Mucosa of descending colon (tissue), 3 donors: ENCODE measurements at places on chromosomes 3 and 15.

DNA sequence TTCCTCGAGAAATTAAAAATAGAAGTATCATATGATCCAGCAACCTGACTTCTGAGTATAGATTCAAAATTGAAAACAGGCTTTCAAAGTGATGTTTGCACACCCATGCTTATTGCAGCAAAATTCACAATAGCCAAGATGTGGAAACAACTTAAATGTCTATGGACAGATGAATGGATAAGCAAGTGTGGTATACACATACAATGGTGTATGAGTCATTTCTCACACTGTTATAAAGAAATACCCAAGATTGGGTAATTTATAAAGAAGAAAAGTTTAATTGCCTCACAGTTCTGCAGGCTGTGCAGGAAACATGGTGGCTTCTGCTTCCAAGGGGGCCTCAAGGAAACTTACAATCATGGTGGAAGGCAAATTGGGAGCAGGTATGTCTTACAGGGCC lies 100.8 kb downstream of the KLF13 start:
- no peak for DNase-seq

- DNase-seq, result no peak
Measured at GRCh38 chr3:186955898-186956696, 25.8 kb downstream of the ST6GAL1 start.

DNA sequence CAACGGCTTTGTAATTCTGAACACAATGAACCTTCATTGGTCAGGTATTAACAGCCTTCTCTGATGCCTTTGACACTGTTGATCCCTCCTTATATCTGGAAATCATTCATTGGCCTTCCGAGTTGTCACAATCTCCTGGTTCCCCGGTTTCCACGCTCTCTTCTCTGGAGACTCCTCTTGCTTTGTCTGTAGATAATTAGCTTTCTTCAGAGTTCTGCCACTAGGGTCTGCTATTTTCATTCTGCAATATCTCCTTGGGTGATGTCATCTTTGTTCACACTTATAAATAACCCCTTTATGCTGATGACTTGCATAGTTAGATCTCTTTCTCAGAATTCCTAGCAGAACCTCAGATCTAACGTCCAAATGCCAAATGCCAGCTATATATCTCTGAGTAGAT lies 583.8 kb upstream of the ZNF717 start:
- DNase-seq, result no peak

GRCh38 chr3:55309336-55309735 lies 177.8 kb downstream of the WNT5A start:
- DNase-seq, result no peak

- DNase-seq, result no peak
Measured at GRCh38 chr3:185813691-185814215, 11.1 kb downstream of the IGF2BP2 start.

DNA sequence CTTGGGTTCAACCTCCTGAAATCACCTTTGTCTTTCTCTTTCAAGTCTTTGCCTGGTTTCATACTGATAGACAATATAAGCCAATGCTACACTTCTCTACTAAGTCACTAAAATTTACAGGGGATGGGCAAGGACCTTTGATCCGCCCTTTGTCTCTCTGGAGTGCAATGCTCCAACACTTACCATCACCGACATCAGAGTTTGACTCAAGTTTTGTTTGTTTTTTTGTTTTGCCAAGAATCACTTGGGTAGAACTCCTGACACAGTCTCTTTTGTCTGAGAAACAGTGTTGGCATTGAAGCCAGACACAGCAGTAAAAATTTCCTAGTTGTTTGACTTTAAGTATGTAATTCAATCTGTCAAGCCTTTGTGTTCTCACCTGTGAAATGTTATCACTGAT lies 29.3 kb downstream of the NFKBIZ start:
- no peak for DNase-seq

GRCh38 chr15:63600616-63601025 lies 3.4 kb downstream of the FBXL22 start:
- peak; percentile 88 for DNase-seq

GRCh38 chr15:78752492-78753358 lies 58.5 kb downstream of the ADAMTS7 start:
- no peak for DNase-seq

DNA sequence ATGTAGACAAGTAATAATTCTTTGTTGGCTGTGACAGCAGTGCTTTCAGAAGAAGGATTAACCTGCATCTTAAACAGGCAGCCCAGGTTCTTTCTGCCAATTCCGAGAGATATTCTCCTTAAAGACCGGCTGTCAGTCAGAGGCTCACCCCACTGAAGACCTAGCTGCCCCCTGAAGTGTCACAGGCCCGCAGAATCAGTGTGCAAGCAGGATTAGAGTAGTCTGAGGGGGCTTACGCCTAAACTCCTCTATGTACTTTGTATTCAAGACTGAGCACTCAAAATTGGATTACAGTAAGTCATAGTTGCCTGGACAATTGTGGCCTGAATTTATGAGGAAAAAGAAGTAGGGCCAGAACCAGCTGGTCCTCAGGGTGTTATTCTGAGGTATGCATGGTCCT lies 342.9 kb downstream of the CLSTN2 start:
- no peak for DNase-seq

DNA sequence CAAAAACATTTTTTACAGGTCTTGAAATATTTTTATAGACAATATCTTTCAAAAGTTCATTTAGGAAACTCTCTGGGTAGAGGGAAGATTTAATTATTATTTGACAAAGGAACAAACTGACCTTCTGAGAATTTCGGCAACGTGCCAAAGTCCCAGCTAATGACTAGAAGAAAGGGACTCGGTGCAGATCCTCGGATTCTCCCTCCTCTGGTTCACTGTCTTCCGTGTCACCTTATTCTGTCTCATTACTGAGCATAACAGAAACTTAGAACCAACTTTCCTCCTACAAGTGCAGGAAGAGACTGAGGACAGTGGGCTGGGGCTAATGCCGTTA lies 339.1 kb downstream of the MECOM start:
- no peak for DNase-seq

GRCh38 chr15:68241088-68241935 lies 11.8 kb upstream of the CLN6 start:
- no peak for DNase-seq

DNA sequence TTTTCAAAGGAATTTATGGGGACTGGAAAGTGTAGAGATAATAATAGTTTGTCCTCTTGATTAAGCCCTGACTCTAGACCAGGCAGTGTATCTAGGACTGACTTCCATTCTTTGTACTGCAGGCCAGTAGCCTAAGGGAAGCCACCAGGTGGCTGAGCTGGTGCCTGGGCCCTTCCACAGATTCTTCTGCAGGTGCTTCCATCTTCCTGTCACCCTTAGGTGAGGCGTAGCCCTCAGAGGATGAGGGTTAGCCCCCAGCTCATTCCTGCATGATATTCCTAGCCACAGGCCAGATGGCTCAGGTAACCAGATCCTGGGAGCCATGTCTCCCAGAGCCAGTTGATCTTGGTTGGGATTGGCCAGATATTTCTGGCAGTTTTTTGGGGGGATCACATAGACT lies 169.0 kb upstream of the IL12A start:
- DNase-seq, result no peak

GRCh38 chr3:143605233-143605950 lies 242.9 kb downstream of the SLC9A9 start:
- DNase-seq, result no peak

DNA sequence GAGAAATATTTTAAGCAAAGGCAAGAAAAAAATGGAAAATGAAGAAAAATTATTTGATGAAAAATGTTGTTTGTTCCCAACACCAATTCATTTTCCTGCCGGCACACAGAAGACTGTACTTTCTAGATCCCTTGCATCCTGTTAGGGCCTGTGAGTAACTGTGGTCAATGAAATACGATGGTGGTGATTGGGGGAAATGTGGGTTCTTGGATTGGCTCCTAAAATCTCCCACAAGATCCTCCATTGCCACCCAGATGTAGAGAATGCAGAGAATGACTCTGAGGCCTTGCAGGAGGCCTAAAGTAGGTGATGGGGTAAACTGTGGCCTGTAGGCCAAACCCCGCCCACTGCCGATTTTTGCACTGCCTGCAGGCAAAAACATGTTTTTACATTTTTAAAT lies 46.3 kb upstream of the C3orf70 start:
- DNase-seq, result no peak

DNA sequence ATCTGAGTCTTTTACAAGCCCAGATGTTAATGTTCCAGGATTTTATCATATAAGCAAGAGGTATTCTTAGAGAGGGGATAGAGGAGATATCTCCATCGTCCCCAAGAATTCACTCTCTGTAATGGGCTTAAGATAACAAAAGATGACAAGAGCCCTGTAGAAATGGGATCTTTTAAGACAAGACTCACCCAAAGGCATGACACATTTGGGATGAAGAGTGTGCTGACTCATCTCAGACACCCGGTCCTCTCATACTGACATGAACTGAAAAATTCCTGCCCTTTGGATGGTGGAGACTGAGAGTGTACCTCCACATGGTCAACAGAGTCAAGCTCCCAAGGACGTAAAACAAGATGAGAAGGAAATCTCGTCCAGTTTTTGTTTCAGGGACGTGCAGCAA lies 11.0 kb downstream of the LEKR1 start:
- DNase-seq, result no peak

DNA sequence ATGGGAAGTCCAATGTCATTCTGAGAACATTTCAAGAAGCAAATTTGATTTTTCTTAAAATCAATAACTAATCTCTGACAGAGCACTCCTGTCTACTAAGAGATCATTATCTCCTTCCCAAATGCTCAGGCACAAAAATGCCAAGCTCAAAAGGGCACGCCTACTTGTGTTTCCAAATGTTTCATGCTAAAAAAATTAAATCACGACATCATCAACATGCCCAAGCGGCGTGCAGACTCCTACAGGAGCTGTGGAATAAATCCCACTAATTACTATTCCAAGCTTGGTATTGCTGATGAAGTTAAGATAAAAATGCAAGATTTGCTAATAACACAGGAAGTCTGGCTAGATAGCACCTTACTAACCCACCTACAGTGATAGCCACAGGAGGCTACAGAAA lies 140.8 kb downstream of the OSBPL10 start:
- no peak for DNase-seq
